ENCODE measurements at places on chromosomes 6 and 20.

GRCh38 chr20:2746636-2747265 lies 53.7 kb downstream of the CPXM1 start:
- no peak for DNase-seq

DNA sequence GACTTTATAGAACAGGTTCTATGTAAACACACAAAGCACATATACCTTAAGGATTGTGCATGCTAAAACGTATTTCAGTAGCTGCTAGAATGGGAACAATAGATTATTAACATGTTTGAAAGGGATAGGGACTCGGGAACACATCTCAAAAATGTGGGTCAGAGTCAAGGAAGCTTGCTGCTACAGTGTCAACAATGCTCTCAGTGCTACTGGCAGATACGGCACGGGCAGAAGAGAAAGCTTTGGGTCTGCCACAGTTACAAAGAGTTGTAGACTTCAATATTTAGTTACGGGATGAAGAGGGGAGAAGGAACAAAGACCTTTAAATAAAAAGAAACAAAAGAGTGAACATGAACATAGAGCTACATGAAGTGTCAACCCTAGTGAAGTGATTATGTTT lies 170.5 kb downstream of the BACH2 start:
- no peak for DNase-seq

- no peak for DNase-seq
Measured at GRCh38 chr6:75516757-75517156, 23.2 kb upstream of the FILIP1 start.

- no peak for DNase-seq
Measured at GRCh38 chr6:66897576-66897975, 1190.5 kb upstream of the EYS start.

GRCh38 chr6:6812427-6812826 lies 223.9 kb downstream of the LY86 start:
- no peak for DNase-seq

DNA sequence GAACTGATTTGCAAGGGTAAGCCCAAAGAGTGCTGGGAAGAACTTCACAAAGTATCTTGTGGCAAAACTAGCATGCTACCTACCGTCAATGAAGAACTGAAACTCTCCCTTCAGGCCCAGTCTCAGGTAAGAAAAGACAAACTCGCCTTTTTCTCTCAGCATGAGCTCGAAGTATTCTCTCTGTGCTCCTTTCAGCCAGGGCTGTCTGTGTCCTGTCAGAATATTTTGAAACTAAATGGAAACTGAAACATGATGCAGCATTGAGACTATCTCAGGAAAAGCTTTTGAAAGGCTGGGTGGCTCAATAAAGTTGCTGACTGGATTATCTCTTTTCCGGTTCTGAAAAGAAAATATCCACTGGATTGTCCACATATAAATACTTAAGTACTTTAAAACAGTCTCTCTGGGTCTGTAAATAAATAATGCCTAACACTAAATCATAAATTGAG lies 696 bp downstream of the CALHM5 start:
- no peak for DNase-seq

DNA sequence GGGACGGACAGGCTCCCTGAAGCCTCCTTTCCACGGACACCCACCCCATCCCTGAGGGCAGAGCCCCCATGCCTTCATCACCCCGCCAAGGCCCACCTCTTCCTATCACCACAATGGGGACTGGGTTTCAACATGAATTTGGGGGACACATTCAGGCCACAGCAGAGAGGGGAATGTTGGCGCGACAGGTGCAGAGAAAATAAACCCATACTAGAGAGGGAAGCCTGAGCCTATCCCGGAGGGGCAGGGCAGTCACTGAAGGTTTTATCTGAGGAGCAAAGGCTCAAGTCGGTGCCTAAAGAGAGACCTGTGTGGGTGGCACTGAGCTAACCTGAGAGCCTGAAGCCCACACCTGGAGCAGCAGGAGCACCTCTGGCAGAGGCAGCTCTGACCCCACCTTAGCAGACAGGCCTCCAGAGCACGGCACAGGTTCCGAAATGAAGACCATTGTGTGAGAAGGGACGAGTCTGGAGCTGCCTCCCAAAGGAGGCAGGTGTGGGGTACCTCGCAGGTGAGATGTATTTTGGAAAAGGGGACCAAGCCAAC lies 180.6 kb upstream of the PDE10A start:
- DNase-seq, result no peak

DNA sequence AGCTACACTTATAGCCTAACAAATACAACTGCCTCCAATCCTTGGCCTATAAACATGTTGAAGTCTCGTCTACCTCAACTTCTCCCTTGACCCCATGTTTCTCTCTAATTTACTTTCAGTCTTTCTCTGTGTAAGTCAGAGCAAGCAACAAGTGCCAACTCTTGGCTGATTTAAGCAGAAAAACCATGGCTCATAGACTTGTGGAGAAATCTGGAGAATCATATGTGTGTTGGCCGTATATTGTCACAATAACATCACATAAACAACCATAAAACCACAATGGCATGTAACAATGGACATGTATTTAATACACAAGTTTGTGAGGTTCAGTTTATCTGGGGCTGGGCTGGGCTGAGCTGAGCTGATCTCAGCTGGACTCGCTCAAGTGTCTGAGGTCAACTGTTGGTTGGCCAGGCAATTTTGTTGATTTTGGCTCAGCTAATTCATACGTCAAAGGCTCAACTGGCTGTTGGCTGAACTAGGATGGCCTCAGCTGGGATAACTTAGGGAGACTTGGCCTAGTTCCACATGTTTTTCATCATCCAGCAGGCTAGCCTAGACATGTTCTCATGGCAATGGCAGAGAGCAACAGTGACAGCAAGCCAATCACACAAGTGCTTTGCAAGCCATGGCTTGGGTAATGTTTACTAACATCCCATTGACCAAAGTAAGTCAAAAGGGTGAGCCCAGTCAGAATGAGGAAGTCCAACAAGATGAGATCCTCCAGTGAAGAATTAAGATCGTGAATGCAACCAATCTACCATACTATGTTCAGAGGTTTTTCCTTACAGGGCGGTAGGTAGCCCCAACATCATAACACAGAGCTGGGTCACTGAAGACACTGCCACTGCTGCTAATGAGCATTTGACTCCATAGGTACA lies 12.9 kb upstream of the TBC1D22B start:
- DNase-seq, result no peak

Data from D341Med (cell line).